ENCODE measurements at places on chromosomes 3 and 15.

- no peak for DNase-seq
Measured at GRCh38 chr3:193885832-193886231, 250.1 kb upstream of the HES1 start.

DNA sequence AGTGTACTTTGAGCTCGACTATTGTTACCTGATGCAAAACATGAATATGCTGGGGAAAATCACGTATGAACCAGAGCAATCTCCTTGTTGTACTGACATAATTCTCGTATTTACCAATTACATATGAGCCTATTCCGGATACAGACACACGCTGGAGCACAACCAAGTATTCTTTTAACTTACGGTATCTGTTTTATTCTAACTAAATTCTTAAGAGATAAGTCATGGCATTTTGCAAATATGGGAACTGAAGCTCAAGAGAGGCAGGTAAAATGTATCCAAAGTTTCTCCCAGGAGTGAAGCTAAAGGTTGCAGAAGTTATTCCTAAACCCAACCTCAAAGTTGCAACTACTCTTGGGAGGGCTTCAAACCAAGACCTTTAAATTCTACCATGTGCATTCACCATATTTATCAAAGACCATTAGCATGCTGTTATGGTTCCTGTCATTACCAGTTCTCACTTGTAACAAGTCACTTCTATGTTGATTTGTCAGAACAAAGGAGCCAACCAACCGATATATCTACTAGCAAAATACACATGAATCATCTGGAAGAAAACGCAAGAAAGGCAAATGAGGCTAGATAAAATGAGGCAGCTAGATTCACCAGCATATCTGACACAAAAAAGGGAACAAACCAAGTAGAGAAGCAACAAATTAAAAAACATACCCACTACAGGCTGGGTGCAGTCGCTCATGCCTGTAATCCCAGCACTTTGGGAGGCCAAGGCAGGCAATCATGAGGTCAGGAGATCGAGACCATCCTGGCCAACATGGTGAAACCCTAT is 17.8 kb downstream of the TBL1XR1 start:
- DNase-seq, result no peak

DNA sequence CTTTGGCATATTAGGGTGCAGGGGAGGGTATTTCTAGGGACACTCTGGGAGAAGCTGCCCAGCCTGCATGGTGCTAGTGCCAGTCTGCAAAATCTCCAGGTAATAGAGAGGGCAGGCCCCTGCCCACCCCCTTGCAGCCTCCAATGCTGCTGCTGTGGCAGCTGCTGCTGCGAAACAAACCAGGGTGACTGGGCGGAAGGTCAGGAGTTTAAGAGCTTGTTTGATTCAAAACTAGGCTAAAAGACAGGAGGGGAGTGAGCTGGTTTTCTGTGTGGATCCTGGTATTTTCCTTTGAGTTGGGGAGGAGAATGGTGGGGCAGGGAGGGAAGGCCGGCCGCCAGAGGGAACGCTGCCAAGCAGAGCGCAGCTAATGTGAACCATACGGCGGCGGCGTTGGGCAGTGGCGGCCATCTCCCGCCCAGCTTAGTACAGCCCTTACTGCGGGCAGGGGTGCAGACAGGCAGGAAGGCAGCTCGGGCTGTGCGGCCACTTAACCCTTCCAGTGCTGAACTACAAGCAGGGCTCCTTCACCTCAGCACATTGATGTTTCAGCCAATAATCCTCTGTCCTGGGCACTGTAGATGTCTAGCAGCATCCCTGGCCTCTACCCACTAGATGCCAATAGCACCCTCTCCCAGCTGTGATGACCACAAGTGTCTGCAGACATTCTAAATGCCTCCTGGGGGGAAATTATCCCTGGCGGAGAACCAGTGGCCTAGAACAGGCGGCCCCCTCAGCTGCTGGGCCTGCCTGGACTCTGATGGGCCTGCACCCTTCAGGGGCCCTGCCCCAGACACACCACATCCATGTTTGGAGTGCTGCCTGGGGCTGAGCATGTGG is 125.7 kb downstream of the EEFSEC start:
- DNase-seq, result no peak

- DNase-seq, result no peak
Measured at GRCh38 chr15:57323806-57324589, 52.3 kb upstream of the CGNL1 start.

GRCh38 chr15:90097475-90097874 is 4.8 kb downstream of the IDH2 start:
- DNase-seq, result peak; percentile 46

DNA sequence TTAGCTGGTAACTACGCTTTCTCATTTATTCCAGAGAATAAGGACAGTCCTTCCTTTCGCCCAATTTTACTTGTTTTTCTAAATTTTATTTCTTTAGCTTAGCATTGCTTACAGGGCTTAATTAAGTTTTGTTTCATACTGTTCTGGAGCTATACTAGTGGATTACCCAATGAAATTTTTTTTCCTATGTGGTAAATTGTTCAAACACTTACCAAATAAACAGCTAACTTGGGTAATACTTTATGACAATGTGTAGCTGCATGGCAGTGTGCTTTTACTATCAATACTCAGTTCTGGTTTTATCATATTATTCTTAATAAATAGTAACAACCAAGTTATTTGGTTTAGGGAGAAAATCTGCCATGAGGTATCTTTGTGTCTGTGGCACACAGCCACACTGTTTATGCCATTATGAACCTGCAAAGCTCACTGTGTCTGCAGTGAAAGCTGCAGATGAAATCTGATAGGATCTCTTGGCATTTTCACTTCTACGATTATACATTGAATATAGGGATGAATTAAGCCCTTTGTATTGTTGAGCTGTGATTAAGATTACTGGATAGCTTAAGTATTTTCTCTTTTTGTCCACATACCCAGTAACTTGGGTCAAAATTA is 37.2 kb downstream of the UBE2E2 start:
- no peak for DNase-seq

GRCh38 chr3:18111796-18112232 is 313.3 kb downstream of the SATB1 start:
- DNase-seq, result no peak

- no peak for DNase-seq
Measured at GRCh38 chr3:168157099-168157700, 61.5 kb upstream of the GOLIM4 start.

- no peak for DNase-seq
Measured at GRCh38 chr15:67887776-67888175, 47.9 kb upstream of the RNU6-1 start.

DNA sequence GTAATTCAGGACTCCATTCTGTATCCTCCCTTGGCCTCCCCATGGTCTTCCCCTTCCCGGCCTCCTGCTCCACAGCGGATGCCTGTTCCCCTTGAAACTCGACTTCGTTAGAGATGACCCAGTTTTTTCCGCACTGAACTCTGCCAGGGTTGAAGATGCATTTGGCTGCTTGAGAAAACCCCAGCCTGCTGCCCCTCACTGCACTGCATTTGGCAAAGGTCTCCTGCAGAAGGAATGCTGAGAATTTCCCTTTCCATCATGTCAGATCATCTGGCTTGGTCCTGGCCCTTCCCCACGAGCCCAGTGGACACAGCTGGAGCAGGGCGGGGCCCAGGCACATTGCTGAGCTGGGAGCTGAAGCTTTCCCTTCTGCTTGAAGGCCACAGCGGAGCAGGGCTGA is 37.6 kb upstream of the RGMA start:
- no peak for DNase-seq

- DNase-seq, result no peak
Measured at GRCh38 chr15:78392430-78392829, 45.6 kb upstream of the IREB2 start.

DNA sequence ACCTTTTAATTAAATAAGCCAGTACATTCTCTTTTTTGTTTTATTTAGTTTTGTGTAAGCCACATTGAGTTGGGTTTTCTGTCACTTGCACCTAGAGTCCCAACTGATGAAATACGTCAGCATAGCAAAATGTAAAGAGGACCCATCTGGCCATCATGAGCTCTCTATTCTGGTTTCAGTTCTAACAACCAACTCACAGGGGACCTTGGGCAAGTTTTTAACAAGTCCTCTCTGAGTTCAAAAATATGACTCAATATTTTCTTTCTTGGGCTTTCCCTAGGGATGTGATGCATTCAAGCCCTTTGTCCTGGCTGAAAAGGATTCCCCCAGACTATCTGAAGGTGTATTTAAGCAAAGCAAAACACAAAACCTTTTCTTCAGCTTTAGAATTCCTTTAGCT is 32.9 kb downstream of the PLCH1 start:
- no peak for DNase-seq

- no peak for DNase-seq
Measured at GRCh38 chr3:69500604-69501003, 114.7 kb upstream of the FRMD4B start.
